ENCODE measurements at places on chromosomes 5 and 9.

- DNase-seq: no peak
Observed at GRCh38 chr9:125536776-125537175, 170.2 kb downstream of the MAPKAP1 start.

DNA sequence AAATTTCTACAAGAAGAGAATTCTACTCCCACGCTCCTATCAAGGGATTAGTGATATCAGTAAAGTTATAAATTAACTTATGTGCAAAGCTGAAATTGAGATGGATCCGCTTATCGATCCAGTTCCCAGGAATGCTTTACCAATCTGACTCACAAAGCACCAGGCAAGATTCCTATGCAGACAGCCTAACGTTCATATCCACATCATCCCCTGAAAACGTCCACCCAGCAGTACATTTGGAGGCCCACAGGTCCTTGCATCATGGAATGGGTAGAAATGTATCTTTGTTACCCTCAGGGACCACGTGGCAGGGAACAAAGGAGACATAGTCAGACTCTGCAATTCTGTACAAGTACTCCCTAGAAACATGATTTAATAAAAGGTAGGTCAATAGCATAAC, 147.4 kb downstream of the ESM1 start:
- no peak for DNase-seq

DNA sequence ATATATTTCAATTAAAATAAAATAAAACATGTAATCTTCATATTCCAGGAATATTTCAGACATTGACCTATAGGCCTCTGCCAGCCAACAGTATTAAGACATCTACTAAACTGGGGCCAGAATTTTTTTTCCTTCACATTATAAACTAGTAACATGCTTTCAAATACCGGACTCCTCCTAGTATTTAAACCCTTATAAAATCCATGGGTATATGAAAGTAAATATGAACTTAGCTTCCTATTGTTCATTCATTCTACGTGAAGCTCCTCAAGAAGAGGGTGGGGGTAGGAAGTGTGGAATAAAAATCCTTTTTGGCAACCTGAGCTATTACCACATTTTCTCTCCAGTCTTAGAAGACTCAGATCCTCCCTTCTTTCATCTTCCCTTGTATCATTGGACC, 16.4 kb downstream of the SEMA5A start:
- no peak for DNase-seq

DNA sequence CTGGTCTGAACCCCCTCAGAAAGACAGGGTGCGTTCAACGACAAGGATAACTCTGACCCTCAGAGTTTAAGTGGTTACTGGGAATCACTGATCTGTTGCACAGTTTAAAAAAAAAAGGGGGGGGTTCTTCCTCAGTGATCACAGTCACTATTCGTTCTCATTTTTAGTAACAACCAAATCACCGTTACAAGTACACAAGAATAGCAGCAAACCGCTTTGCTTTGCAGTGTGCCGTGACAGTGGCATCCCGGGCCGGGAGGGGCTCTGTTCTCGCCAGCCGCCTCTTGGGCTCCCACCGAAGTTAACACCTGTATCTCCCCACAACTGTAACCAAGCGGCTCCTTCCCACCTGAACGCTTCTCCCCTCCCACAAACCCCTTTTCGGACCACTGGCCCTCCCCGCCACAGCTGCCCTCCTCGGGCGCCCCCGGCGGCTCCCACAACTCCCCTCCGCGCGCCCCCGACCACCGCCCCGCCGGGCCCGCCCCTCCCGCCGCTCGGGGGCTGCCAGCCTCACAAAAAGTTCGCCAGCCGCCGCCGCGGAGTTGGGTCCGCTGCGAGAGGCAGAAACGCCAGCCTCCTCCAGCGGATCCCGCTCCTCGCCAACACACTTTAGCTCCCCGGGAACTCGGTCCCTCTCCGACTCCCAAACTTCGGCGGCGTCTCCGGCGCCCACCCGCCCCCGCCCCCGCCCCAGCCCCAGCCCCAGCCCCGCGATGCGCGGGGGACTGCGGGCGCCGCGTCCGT, 1.2 kb downstream of the SSBP2 start:
- DNase-seq: peak; percentile 9

DNA sequence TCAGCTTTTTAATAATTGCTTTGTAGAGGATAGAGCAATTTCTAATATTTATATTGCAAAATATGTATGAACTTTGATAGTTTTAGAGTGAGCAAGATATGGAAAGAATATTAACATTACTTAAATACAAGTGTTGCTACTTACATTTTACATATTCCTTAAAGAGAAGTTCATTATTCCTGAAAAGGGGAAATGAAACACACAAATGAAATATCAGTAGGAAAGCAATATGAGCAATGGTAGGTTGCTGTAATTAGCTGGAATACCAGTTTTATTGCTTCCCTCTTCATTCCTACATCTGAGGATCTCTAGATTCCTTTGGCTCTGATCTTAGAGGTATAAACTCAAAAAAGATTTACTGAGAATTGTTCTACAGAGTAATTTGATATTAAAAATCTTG, 414.1 kb downstream of the FAM170A start:
- no peak for DNase-seq

DNA sequence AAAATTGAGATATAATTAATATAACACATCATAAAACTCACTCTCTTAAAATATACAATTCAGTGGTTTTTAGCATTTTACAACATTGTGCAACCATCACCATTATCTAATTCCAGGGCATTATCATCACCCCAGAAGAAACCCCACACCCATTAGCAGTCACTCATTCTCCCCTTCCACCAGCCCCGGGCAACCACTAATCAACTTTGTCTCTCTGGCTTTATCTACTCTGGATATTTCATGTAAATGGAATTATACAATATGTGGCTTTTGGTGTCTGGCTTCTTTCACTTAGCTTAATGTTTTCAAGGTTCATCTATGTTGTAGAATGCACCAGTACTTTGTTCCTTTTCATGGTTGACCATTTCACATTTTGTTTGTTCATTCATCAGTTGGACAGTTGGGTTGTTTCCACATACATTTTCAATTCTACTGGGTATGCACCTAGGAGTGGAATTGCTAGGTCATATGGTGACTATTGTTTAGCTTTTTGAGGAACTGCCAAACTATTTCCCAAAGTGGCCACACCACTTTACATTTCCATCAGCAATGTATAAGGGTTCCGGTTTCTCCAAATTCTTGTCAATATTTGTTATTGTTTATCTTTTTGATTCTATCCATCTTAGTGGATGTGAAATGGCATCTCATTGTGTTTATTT, 62.4 kb downstream of the MARCHF3 start:
- DNase-seq: no peak

GRCh38 chr9:84778570-84778969, 109.0 kb downstream of the NTRK2 start:
- DNase-seq: no peak

DNA sequence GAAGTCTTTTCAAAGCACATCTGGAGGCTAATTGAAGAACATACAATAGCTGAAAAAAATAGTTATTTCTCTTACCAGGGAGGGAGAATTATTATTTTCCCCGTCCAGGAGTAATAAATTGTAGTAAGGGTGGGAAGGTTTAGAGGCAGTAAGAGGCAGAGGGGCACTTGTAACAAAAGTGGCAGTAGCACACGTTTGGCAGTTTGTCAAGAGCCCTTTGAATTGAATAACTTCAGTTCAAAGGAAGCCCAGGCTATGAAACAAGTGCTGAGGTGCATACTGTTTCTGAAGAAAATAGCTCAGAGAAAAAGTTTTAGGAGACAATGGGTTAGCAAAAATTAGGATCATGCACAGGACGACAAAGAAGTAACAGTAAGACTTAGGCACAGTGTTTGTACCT, 451.3 kb downstream of the LRRC70 start:
- DNase-seq: no peak

DNA sequence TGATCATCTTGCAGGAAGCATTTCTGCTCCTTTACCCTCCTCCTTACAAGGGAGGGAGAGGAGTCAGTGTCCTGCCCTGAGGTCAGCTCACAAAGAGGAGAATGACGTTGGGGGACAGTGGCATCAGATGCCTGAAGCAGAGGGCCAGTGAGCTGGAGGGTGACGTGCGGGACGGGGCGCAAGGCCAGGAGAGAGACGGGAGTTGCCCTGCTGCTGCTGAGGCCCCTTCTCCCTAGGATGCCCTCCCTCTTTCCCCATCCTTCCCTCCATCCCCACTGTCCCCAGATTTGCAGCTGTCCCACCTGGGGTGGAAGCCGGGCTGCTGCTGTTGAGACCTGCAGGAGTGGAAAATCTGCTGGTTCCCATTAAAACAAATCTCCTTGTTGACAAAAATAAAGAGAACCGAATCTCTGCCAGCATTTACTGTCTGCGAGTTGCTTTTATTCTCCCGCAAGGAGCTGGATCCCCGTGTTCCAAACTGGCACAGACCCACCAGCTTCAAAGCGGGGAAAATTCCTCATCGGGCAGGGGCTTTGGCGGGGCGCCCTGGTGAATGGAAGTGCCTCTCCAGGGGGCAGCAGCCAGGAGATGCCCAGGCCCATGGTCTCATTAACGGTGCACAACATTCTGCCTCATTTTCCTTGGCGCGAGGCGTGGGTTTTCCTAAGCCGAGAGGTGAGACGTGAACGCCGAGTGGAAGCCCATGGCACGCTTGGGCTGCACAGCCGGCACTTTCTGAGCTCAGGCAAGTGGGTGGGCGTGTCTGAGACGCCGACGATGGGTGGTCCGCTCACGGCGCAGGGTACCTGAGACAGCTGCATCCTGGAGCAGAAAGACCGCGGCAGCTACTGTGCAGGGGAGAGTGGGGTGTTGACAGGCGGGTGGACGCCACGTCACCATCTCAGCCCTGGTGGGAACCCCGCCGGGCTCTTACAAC, 13.9 kb upstream of the COL5A1 start:
- DNase-seq: no peak

GRCh38 chr5:62741761-62742160, 163.1 kb downstream of the LRRC70 start:
- DNase-seq: no peak

DNA sequence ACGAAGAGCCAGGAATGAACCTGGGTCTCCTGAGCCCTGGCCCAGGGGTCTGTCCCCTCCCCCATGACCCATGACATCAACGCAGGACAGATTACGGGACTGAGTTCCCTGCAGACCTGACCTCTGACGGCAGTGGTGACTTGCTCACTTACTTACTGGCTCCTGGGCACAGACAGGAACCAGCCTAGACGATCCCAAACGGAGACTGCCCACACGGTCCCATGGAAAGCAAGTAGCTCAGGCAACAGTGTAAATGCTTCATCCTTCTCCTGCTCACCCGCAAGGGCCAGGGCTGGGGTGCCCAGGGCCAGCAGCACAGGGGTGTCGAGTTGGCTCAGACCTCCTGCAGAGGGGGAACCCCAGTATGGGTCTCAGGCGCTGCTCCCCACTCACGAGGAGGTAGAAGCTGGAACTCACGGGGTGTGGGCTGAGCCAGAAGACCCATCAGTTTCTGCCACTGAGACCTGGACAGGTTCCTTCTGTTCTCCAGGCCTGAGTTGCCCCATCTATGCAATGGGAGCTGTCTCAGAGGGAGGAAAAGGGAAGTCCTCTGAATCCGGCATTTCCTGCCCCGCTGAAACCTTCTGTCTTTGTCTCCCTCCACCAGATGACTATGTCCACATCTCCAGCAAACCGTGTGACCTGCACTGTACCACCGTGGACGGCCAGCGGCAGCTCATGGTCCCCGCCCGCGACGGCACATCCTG, 5.6 kb downstream of the ADAMTSL2 start:
- no peak for DNase-seq

DNA sequence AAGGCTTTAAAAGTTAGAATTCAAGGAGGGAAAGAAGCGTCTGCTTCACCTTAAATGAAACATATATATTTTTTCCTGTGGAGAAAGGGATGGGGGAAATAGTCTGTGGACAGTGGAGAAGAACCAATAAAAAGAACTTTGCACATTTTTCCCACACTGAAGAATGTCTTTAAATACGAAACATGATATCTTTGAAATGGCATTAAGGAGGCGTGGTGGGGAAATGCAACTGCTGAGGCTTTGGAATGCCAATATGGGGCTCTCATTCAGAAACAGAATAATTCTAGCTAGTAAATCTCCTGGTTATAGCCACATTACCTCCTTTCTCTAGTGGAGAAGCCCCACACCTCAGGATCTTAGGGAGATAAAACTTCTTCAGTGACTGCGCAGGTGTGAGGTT, 46.8 kb downstream of the TNC start:
- DNase-seq: no peak

DNA sequence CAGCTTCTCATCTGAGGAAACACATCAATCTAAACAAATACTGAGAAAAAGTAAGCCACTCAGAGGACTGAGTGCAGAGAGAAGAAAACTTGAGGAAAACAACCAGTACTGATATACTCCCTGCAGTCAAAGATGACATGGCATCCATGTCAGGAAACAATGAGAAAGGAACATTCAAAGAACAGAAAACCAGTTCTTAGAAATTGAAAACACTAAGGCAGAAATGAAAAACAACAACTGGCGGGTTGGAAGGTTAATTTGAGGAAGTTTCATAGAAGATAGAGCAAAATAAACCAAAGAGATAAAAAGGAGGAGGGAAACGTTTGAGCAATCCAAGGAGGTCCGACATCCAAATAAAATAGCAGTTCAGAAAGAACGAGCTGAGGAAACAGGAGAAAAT, 475.2 kb downstream of the HINT1 start:
- no peak for DNase-seq

- DNase-seq: no peak
Observed at GRCh38 chr5:29568028-29568427, 1625.5 kb upstream of the CDH6 start.

GRCh38 chr5:13251623-13252376, 692.7 kb downstream of the DNAH5 start:
- no peak for DNase-seq

GRCh38 chr9:32136700-32137339, 247.6 kb upstream of the ACO1 start:
- DNase-seq: no peak

- no peak for DNase-seq
Observed at GRCh38 chr5:110439296-110439695, 287.2 kb downstream of the TMEM232 start.

GRCh38 chr5:113212244-113212920, 222.4 kb downstream of the TSSK1B start:
- peak; percentile 21 for DNase-seq

DNA sequence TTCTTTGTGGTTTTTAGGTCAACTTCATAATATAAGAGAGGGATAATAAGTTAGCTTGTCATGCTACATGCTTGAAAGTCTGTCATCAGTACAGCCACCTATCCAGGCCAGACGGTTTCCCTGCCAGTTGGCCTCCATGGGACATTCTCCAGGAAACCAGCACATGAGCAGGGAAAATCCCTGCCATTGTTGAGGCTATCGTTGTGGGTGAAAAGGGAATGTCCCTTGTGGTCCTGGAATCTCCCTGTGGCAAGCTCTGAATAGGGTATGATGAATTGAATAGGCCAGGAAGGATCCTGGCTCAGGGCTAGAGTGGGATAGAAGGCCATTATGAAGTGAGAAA, 12.3 kb downstream of the F2RL1 start:
- peak; percentile 27 for DNase-seq

GRCh38 chr5:97877588-97877987, 694.5 kb upstream of the RIOK2 start:
- DNase-seq: no peak
